ENCODE measurements at places on chromosomes 2 and 18.

DNA sequence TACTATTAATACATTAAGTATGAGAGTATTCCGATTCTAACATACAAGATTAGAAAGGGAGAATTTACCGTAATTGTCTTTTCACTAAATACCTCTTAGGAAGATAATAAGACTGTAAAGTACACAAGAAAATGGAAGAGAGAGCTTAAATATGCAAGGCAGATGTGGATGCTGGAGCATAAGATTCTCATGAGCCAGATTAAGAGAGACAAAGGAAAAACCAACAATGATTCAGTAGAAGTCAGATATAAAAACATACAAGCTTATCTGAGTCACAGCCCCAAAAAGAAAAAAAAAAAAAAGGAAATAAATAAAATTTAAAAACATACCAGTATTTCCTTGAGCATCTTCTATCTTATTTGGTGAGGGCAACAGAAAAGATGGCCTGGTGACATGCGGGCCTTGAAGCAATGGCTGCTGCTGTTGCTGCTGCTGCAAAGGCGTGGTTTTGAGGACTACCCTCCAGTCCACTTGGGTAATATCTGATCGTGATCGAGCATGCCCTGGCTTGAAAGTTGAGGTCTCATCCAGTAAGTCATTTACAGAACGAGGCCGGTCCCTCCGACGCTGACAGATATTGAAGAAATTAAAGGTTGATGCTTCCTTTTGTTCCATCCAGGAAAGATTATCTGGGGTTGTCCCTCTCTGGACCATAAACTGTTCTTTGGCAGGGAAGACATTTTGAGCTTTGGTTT lies 24.5 kb downstream of the PLEKHM3 start:
- DNase-seq, result no peak

DNA sequence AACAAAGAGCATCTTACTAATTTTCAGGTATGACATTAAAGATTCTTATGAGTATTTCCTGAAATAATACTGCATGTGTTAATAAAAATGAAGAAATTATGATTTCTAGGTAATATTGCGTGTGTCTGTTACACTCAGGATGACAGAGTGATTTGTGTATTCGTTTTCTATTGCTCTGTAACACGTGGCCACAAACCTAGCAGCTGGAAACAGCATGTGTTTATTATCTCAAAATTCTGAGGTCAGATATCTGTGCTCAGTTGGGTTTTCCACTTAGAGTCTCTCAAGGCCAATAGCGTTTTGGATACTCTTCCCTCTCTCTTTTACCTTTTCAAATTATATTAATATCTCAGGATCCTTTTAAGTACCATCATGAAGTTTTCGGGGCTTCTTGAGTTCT lies 667.9 kb upstream of the CDH7 start:
- no peak for DNase-seq

DNA sequence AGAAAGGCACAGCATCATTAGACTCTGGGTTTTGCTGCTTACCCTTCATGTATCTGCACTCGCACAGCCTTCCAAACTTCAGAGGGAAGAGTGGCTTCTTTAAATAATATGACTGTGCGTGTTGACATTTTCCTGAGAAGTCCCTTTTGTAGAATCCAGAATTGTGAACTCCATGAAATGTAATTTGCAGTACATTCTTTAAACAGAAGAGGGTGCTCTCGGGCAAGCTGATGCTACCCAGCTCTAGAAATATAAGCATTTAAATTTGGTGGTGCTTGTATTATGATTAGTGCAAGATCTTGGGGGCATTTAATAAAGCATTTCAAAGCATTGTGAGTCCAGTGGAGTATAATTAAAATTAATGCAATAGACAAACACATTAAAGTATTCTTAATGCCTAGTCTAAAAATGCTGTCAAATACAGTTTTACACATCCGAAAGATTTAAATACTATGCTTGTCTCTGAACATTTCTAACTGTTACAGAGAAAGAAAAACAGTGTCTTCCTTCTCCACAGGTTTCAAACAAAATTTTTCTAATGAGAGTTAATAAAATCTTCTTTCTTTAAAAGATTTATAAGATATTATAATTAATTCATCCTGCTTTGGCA lies 17.3 kb upstream of the GTF2A1L start:
- no peak for DNase-seq

GRCh38 chr2:238720232-238720672 lies 127.6 kb upstream of the TWIST2 start:
- DNase-seq, result peak; percentile 19

- DNase-seq, result no peak
Observed at GRCh38 chr2:113069676-113070605, 2.2 kb downstream of the IL1F10 start.

- no peak for DNase-seq
Observed at GRCh38 chr2:46306988-46307655, 9.9 kb downstream of the EPAS1 start.

DNA sequence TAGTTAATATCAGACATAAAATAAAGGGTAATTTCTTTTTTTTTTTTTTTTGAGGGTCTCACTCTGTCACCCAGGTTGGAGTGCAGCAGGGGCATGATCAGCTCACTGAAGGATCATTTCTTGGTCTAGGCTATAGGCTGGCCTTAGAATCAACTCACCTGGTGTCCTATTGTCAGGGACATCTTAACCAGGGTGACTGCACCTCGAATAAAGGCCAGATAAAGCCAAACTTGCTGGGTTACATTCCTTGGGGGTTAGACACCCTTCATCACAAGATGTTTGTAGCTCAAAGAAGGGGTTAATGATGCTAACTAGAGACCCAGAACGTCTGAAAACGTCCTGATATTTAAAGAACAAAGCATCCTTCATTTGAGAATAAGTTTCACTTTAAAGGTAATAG lies 17.9 kb downstream of the SPATA3 start:
- DNase-seq, result no peak

GRCh38 chr2:73268830-73269685 lies 15.2 kb downstream of the FBXO41 start:
- peak; percentile 40 for DNase-seq

GRCh38 chr18:49921318-49921985 lies 108.1 kb upstream of the ACAA2 start:
- no peak for DNase-seq

DNA sequence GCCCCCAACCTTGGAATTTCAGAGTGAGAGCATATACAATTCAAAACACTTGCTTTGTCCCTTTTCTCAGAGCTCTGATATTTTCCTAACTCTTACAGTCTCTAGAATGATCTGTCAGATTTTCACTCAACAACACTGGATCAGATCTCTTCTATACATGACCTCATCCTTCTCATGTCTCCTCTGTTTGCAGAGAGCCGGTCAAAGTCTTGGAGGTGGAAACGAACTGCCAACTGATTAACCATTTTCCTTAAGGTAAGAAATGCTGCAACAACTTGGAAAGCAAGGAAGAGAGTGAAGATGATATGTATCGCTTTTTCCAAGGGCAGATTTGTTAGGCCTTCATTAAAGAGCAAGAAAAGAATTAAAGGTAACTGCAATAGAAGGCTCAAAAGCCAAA lies 4.9 kb downstream of the TMEM17 start:
- no peak for DNase-seq

DNA sequence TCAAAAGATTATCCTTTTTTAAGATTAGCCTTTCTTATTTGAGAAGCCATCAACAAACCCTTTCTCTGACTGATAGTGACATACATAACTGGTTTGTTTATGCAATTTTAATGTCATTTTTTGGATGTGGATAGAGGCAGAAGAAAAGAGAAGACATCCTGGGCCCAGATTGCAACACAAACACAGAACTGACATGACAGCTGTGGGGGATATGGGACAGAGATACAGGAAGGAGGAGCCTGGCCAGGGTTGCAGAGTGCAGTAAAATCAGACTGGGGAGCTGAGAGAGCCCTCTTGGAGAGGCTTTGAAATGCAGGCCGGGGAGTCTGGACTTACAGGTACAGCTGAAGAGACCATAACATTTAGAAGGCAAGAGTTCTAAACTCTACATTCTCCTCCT lies 65.1 kb downstream of the SIGLEC15 start:
- no peak for DNase-seq

DNA sequence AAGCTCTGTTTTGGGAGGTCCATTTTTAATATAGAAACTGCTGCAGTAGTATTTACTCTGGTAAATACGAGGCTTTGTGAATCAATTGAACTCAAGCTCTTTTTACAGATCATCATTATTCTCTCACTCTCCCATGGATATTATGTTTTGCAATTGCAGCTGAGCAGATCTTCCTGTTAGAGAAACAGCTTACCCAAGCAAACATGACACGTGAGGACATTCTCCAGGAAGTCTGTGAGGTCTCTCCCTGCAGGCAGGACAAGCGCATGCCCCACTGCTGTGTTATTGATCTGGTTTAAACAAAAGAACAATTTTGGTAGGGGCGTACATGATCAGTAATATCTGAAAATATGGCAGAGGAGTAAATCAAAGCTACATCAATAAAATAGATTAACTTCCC lies 72.1 kb downstream of the COL6A3 start:
- no peak for DNase-seq

DNA sequence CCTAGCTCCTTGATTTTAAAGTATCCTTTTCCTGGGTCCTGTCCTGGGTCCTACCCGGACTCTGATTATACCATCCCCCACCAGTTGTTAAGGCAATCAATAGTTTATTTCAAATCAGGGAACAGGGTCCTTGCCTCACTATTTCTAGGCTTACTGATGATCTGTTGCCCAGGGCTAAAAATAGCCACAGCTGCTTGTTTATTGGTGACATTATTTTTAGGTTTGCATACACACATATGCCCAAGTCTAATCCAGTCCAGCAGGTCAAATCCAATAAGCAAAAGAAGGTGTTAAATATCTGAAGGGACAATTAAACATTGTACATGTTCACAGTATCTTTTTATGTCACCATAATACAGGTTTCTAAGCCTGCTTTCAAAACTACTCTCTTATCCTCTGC lies 66.0 kb downstream of the RAB10 start:
- DNase-seq, result no peak

DNA sequence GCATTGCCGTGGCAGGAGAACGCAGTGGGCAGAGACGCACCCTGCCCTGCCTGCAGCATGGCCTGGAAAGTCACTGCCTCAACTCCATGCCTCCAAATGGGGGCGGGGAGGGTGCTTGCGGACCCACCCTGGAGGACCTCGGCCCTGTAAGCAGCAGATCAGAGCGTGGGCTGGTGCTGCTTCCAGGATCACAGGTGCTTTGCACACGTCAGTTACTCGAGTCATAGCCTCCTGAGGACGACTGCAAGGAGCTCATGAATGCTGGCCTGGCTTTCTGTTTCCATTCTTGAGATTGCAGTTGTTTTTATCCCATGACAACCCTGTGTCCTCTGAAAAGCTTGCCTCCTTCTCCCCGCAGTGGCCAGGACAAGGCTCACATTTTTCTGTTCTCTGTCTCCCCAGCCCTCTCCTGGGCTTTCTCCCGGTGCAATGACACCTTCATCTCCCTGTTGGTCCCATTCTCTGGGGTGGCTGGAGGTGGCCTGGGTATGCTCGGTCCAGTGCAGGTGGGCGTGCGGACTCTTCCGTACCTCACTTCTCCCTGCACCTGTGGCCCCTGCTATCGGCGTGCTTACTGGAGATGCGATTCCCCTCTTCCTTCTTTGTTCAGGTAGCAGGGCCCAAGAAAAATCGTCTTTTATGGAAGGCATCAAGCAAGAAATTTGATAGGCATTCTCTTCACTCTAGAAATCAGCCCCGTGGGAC lies 208.0 kb downstream of the GBX2 start:
- DNase-seq, result no peak

DNA sequence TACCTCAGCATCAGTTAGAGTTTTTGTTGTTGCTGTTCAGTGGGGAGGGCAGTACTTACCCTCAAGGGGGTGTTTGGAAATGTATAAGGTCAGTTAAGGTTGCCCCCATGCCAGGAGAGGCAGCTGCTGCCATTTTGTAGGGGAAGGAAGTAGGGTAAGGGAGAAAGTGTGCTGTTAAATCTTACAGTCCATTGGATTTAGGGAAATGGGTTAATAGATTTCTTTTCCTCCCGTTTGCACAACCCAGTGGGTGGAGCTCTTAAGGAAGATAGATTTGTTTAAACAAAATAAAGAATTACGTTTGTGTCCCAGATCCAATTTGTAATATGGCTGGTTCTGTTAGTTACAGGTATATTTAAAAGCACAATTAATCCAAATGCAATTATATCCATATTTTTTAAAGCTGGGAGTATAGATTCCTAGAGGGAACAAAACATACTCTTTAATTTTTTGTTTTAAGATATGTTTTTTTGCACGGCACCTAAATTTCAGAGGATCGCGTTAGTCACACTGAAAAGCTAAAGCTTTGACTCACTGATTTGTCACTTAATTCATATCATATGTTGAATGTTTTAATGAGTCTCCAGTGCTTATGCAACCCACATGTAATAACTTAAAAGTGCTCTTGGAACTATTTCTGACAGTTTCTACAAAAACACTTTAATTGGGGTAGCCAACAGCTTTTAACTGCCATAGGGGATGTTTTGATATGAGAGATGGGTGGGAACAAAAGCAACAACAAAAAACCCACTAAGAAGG lies 9.0 kb upstream of the CWC22 start:
- no peak for DNase-seq

- DNase-seq, result no peak
Observed at GRCh38 chr2:11596801-11597200, 63.0 kb downstream of the GREB1 start.

DNA sequence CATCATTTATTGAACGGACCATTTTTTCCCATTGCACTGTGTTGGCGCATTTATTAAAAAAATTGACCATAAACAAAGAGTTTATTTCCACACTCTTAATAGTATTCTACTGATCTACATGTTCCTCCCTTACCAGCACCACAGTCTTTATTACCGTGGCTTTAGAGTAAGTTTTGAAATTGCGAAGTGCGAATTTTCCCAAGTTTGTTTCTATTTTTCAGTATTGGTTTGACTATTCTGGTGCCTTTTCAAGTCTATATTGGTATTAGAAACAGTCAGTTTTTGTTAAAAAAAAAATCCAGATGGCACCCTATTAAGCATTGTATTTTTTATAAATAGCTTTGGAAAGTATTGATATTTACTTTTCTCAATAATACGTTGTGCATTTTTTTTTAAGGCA lies 795.1 kb upstream of the HS6ST1 start:
- no peak for DNase-seq

DNA sequence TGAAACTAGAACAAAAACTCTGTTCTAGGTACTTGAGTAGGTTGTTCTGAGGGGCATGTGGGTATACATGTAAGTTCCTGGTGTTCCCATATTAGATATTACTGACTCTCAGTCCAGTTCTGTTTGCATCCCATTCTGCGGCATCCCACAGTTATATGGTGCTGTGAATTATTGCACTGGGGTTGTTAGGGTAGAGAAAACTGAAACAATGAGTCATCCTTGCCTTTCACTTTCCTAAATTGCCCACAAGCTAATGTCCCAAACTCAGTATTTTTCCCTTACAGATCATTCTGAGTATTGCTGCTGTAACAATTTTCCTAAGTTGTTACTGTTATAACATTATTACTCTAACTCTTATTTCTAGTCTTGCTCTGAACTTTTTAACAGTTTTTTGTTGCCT lies 3.0 kb downstream of the WDR75 start:
- no peak for DNase-seq

GRCh38 chr18:80194874-80195570 lies 52.3 kb downstream of the PARD6G start:
- no peak for DNase-seq

GRCh38 chr2:219836647-219837177 lies 209.3 kb downstream of the SLC4A3 start:
- no peak for DNase-seq
